ENCODE measurements at places on chromosomes 7 and 10. TPM values are rescaled to one million over a fixed set of nuclear protein-coding genes. Genes with fewer than 3 reads are reported as not detected.

- H3K27me3 ChIP-seq: peaks cover 15% of the 10 kb centered on the region
- no peaks in the 10 kb centered on the region for H3K4me1 ChIP-seq
- peak; percentile 1 for DNase-seq
- no peaks in the 10 kb centered on the region for H3K36me3 ChIP-seq
- H3K27ac ChIP-seq: no peak overlapping the region
- H3K4me3 ChIP-seq: no peak overlapping the region
Observed at GRCh38 chr7:142012825-142013511, 17.3 kb downstream of the MGAM start.

DNA sequence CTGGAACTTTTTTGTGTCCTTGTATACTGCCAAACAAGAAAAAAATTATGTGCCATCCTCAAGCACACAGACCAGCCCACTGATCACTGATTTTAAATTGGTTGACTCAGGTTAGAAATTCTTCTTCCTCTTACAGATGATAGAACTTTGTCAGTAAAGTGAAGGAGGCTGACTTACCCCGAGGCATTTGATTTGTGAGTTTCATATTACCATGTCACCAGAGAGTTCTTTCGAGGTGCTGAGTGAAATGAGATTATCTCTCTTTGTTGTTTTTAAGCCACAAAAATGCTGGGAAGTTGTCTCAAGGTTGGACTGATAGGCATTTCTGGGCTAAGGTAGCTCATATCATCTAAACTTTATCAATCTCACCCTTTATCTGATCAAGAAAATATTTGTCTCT is 78.8 kb upstream of the FAM180A start:
- no peaks in the 10 kb centered on the region for H3K36me3 ChIP-seq
- DNase-seq: no peak
- H3K4me1 ChIP-seq: no peaks in the 10 kb centered on the region
- no peaks in the 10 kb centered on the region for H3K27me3 ChIP-seq
- no peak overlapping the region for H3K4me3 ChIP-seq

Gene GRM3
- total RNA-seq: not detected

DNA sequence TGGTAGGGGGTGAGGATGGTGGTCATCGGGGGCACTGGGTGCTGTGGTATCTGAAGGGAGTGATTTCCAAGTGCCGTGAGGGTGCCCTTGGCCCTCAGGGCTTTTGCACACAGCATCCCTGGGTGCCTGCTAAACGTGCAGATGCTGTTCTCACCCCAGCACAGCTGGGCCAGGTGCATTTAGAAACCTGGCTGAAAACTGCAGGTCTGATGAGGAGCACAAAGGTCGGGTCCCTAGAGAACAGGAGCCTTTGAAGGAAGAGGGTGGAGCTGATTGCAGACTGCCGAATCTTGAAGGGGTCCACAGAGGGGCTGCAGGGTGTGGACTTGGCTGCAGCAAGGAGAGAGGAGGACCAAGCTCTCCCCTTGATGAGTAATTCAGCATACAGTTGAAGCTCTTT is 32.0 kb downstream of the ZMIZ1 start:
- no peaks in the 10 kb centered on the region for H3K27me3 ChIP-seq
- DNase-seq: no peak
- no peak overlapping the region for H3K27ac ChIP-seq
- no peaks in the 10 kb centered on the region for H3K36me3 ChIP-seq
- peaks cover 31% of the 10 kb centered on the region for H3K4me1 ChIP-seq
- H3K4me3 ChIP-seq: no peak overlapping the region
